ENCODE measurements at places on chromosomes 3 and 15.
A peak's percentile ranks its signal among the peaks of the same experiment; 100 is the strongest.

DNA sequence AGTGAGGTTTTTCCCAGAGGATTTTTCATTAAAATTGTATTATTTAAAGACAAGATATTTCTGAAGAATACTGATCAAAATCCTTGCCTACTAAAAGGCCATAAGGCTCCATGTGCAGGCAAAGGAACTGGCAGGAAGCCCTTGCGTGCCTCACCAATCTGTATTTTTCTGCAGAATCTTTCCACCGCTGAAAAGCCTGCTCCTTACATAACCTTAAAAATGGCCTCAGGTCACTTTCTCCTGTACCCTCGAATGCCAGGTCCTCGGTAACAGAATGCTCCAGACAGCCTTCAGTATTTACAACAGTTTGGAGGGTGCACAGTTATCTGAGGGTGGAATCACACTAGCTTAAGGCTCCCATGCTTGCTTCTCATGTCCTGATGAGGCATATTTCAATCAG is 3.2 kb downstream of the MORC1 start:
- DNase-seq = no peak

- no peak for DNase-seq
Measured at GRCh38 chr15:67914028-67914427, 74.2 kb upstream of the RNU6-1 start.

GRCh38 chr3:173552526-173552925 is 155.0 kb downstream of the NLGN1 start:
- DNase-seq = no peak

DNA sequence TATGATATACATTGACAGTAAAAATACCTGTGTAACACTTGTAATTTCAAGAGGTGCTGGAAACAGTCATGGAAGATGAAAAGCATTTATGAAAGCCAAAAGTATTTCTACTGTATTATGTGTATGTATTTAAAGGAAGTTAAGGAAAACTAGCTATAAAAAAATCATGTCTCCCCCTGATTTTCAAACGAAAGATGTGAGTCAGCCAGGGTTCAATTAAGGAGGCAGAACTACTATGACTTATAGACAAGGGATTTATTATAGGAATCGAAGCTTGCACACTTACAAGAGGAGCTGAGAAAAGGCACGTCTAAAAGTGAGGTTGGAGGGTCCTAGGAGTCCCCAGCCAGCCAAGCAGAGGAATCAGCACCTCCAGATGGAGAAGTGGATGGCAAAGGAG is 119.4 kb downstream of the SUCLG2 start:
- no peak for DNase-seq

DNA sequence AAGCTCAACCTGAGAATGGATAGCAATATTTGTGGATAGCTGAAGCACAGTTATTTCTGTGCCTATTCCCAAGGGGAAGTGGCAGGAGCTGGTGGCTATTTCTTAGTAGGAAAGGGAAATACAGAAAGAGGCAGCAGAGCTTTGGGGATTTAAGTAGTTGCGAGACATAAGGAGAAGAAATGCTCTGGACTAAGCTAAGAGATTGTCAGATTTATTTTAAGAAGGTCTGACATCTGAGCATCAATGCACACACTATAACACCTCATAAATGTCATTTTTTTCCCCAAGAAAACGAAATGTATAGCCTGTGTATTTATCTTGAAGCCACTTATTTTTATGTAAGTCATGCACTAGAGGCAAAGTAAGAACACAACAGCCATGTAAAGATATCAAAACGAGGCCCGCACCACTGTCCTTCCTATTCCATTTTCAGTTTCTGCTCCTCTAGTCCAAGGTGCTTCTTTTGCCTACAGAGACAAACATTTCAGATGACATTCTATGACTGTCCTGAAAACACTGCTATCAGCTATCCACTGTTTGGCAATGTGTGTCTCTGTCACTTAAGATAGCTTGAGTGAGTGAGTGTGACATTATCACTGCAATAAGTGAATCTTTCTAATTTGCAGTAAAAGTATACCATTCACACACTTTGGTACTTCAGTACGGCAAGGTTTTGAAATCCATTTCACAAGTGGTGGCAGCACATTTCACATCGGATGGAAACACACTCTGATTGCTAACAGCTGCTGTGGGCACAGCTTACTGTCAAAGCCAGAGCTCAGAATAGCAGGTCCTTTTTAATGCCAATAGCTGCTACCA is 62.7 kb upstream of the ICE2 start:
- no peak for DNase-seq

- no peak for DNase-seq
Measured at GRCh38 chr15:43118829-43119228, 13.0 kb upstream of the UBR1 start.

DNA sequence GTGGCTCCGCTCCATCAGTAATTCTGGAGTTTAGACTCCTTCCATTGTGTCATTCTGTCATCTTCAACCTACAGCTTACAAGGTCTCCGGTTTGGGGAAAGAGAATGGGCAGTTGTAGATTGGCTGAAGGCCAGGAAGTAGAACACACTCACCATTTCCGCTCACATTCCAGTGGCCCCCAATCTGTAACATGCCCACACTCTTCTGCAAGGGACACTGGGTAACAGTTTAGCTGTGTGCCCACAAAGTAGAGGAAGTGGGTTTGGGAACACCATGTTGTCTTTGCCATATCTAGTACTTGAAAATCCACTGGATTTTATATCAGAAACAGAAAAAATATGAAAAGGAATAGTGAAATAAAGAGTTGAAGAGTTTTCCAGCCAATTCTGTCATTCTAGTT is 153.5 kb downstream of the SV2B start:
- no peak for DNase-seq

DNA sequence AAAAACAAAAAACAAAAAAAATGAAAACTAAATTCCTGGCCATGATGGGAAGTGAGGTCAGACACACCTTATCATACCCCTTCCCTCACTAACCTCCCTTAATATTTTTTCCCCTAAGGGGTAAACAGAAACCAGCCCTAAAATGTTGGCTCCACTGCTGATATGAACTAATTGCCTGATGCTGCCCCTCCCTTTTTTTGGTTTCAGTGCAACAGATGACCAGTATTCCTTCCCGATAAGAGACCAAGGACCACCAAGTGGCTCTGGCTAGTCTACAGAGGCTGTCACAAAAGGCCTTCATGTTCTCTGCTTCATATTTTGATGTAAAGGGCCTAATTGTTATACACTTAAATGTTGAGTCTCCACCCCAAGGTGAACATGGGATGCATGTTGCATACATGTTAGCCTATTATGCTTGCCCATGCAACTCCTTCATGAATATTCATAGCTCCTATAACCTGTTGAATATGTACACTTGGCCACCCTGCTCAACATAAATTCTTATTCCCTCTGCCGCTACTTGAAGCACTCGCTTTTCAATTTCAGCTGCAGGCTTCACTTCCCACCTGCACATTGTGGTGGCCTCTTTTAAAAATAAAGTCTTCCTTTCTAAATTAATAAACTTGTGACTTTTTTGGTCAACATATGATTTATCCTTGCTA is 12.3 kb upstream of the STAC start:
- DNase-seq = no peak

DNA sequence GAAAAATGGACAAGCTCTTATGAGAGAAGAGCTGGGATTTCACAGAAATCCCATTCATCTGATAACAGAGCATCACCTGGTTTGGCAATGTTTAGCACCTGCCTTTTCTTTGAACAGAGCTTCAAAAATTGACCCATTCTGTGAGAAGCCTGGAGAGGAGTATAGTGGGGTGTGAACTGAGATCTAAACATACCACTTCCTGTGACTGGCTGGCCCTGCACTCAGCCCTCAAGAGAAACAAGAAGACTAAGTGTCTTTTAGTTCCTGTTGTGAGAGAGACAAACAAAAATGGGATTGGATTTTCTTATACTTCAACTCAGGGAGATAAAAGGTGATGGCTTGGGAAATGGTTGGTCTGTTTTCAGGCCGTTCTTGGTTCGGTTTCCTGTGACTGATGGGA is 1060.2 kb downstream of the ROBO1 start:
- DNase-seq = no peak

GRCh38 chr3:171290680-171291079 is 169.5 kb downstream of the TNIK start:
- no peak for DNase-seq

GRCh38 chr3:175118382-175118941 is 259.3 kb downstream of the NAALADL2 start:
- DNase-seq = no peak

DNA sequence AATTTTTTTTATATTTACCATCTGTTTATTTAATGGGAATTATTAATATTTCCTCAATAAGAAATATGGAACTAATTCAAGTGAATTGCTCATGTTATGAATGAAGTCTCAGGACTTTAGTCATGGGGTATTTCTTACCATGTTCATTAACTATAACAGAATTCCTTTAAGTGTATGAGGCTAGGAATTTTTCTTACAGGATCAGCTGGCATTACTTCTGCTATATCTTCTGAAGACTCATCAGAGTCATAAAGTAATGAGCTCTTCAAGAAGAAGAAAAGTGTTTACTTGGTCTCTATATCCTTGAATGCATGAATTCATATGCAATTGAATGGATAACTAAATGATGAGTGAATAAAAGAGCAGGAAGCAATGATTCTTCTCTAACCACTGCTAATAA is 486.8 kb upstream of the THBS1 start:
- no peak for DNase-seq

GRCh38 chr15:77532067-77532710 is 100.5 kb downstream of the LINGO1 start:
- DNase-seq = no peak

GRCh38 chr3:169604568-169604967 is 58.9 kb downstream of the MECOM start:
- no peak for DNase-seq

DNA sequence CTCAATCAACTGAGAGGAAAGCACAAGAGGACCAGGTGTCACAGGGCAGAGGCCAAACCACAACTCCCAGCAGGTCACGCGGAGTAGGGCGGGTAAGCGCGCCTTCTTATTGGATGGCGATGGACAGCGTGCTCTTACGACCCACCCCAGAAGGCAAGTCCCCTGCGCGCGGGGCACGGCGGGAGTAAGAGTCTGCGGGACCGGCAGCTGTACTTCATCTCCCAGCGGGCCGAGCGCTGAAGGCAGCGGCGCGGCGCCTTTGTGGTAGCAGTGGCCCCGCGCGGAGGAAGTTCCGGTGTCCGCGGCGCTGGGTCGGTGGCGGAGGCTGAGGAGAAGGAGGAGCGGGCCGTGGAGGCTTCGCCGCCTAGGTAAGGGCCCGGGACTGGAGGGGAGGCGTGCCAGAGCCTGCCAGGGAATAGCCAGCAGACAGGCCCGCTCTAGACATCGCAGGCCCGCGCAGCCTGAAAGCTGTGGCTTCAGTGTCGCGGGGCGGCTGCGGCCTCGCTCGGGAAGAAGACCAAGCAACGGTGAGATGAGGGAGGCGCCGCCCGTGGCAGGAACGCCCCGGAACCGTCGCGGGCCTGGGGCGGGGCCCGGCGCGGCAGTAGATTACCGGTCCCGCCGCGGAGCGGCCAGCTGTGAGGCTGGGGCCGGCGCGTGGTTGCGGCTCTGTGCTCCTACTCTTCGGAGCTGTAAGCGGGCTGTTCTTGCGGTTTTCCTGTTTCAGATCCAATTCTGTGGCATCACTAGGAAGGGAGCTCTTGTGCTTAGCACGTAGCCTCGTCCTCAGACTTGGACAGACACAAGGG is at the start of gene RBM6:
RBM6 (plus strand) TSS at position 293 of the 809 bp plus-strand sequence. CDS start 22,492 bp downstream, outside the sequence.
- DNase-seq = peak; percentile 96

DNA sequence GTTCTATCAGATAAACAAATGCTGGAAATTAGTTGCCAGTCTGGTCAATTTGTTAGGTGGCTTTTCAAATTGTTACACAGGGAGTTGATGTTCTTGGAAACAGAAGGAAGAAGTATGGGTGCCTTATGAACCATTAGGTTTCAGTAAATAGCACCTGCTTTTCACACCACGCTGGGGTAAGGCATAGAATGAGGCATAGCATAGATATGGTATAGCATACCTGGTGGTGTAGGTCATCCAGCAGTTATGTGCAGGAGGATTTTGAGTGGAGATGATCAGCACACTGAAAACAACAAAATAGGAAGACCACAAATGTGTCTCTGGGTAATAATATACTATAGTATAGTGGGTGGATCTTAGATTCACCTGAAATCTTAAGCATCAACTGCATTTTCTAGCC is 121.4 kb downstream of the GMPS start:
- no peak for DNase-seq

GRCh38 chr15:83300826-83301225 is 16.4 kb upstream of the BNC1 start:
- no peak for DNase-seq

- peak; percentile 76 for DNase-seq
Measured at GRCh38 chr3:49007771-49008528, 759 bp downstream of the WDR6 start.

DNA sequence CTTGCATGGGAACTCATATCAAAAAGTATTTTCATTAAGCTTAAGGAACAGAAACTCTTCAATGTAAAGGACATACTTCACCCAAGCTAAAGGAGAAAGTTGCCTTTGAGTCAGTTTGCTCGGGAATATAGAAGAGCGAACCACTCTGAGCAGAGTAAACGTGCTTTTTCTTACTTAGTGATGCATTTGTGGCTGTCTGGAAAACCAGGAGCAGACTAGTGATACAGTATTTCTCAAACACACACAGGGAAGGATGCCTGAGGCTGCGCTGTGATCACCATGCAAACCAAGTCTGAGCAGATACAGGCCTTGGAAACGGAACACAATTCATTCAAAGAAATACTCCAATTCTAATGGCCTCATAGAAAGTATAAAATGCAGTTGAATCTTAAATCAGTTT is 121.0 kb upstream of the CDIN1 start:
- no peak for DNase-seq

DNA sequence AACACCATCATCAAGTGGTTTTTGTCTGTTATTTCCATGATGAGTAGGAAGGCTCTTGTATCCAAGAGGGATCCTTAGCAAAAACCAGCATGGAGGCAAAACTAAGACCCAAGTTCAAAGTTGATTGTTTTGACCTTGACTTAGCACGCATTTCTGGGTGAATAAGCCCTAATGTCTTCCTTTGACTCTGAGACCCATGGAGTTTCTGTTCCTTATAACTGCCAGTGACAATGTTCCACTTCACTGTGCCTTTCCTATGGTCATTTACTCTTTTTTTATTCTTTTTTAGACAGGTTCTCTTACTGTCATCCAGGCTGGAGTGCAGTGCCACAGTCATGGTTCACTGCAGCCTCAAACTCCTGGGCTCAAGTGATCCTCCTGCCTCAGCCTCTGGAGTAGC is 118.2 kb upstream of the MRPL3 start:
- no peak for DNase-seq

DNA sequence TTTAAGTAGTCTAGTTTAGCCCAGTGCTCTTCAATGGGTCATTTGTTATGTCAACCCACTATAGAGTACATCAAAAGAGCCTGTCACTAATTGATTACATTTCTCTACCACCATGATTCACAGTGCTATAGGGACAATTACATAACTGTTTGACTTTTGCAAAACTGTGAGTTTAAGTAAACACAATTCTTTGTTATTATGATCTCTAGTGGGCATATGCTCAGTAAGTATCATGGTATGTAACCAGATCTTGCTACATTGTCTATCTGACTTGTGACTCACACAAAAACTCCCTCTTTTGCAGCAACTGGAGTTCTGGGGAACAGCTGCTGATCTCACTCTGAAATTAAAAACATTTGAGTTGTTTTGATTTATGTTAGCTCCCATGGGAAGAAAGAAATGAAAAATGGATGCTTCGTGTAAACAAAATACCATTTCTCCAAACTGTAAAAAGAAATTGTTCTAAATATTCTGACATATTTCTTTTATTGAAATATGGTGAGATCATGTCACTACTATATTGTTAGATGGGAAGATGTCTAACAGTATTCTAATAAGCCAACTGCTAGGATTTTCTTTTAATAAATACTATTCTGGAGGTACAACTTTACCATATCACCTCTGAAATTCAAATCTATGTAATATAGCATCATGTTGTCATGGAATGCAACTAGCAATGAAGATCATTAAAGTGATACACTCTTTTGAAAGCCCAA is 470.4 kb downstream of the ROBO1 start:
- peak; percentile 11 for DNase-seq

Data from H54 (cell line).